Stimulated activated CD4-positive, alpha-beta T cell treated with anti-CD3 and anti-CD28 coated beads, Interleukin-1b, Interleukin-23, amount 100 ng/mL, for 24 hours (primary cell): ENCODE measurements at places on chromosomes 4 and X.

DNA sequence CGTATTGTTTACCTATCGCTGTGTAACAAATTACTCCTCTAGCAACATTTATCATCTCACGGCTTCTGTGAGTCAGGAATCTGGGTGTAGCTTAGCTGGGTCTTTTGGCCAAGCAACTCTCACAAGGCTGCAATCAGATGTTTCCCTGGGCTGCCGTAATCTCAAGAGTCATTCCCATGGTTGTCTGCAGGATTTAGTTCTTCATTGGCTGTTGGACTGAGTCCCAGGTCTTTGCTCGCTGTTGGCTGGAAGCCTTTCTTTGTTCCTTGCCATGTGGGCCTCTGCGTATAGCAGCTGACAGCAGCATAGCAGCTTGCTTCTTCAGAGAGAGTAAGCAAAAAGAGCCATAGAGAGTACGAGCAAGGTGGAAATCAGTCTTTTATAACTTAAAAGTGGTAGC lies 16.8 kb downstream of the POLR2B start:
- DNase-seq = no peak

GRCh38 chrX:130015181-130015580 lies 32.7 kb downstream of the BCORL1 start:
- DNase-seq = no peak

- DNase-seq = no peak
Observed at GRCh38 chr4:106116025-106116424, 200.0 kb downstream of the TBCK start.

- DNase-seq = no peak
Observed at GRCh38 chr4:139795527-139796314, 130.1 kb downstream of the MGST2 start.

DNA sequence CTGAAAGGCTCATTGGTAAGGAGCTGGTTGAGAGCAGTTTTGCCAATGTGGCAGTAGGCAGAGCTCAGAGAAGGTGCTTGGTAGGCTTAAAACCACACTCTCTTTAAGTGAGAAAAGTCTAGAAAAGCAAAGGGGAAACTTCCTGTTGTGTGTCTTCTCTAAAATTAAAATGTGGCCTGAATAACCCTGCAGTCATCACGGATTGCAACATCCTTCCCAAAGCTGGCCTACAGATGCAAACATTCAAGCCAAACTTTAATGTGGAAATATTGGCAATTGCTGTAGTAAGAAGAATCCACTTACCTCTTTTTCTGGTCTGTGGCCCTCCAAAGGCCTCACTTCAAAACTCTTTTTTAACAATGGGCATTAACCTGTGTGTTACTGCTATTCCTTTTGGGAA lies 348.5 kb downstream of the OPHN1 start:
- DNase-seq = no peak

DNA sequence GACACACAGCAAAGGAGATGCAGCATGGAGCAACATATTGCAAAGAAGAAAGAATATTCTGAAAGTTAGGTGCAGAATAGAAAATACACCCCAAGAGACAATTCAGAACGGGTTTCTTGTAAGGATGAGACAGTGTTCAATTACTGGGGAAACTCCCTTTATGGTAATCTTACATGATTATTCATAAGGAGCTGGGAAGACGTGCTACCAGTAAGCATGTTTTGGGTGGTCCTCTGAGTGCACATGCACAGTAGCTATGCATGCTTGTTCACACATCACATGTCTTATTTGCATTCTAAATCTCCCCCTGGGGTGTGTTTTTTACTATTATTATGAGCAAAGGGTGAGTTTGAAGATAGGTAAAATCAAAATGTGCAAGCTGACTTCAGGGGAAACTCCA lies 1448.8 kb downstream of the TECRL start:
- no peak for DNase-seq

DNA sequence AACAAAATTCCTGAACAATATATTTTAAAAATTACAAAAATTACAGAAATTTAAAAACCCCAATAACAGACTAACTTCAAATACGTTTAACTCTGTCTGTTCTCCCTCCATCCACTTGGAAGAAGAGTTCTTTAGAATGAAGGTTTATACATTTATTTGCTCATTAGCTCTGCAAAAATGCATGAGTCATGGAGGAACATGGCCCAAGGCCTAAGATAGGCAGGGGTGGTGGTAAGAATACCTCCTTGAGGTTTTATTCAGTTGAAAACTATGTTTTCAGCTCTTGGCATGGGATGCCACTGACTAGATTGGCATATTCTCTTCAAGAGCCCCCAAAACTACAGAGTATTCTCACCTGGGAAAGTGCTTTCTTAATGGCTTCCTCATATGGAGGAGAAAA lies 8.8 kb upstream of the LRRC66 start:
- DNase-seq = no peak

GRCh38 chr4:79078339-79078738 lies 139.1 kb upstream of the PAQR3 start:
- DNase-seq = no peak

DNA sequence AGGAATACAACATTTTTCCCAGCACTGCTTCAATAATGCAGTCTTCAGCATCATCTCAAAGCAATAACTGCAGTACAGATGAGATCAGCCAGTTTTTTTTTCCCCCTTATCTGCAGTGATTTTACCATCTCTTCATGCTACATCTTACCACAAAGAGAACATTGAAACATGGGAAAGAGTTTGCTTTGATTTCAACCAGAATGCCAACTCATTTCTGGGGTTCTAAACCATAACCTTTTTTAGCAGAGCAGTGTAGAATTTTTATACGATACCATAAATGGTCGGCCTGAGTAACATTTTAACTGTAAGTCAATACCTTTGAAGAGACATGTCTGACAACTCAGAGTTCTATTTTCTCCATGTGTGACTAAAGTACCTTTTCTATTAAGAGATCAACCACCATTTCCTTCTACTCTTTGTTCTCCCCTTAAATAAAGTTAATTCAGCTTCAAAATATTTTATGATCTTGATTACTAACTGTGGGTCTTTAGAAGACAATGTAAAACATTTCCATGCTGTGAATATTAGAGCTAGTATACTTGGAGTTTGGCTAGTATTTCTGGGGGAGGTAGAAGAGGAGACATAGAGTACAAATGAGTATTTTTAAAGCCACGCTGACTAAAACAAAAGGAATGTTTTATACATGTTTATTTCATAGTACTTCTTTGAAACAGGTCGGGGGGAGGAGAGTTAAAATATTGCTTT lies 69.1 kb downstream of the TET2 start:
- DNase-seq = no peak
